Astrocyte of the spinal cord (primary cell): ENCODE measurements at places on chromosomes 2 and 18.

DNA sequence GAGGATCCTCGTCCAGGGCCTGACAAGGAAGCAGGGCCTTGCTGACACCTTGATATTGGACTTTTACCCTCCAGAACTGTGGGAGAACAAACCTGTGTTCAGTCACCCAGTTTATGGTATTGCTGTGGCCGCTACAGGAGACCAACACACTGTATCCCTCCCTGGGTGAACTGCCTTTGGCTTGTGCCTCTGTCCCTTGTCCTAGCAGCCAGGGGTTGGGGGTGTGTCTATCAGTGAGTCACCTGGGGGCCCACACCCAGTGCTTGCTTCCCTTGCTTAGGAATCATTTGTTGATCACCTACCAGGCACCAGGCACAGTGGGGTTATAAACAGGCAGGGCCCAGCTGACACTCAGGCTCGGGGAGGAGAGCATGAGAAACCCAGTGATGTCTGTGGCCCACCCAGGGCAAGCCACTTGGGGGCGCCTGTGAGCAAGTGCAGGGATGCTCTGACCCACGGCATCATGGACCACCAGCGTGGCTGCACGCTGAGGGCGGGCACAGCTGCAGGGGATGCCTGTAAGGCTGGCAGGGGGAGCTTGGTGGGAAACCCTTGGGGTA, 17.1 kb downstream of the TMEM185B start:
- no peak for DNase-seq

DNA sequence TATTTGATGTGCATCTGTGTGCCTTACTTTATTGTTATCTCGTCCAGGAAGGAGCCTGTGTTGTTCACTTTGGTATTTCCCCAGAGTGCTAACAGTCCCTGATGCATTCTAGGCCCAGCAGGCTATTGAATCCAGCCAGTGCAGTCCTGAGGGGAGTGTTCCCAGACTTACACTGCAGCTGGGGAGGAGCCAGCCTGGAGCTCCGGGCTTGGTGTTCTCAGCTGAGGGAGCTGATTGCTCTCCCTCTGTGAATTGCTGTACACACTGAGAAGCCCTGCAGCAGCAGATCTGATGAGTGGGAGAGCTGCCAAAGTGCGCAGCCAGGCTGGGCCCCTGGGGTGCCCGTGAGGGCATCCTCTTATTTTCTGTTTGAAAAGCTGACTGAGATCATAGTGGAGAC, 159.2 kb downstream of the GALNT3 start:
- peak; percentile 88 for DNase-seq

DNA sequence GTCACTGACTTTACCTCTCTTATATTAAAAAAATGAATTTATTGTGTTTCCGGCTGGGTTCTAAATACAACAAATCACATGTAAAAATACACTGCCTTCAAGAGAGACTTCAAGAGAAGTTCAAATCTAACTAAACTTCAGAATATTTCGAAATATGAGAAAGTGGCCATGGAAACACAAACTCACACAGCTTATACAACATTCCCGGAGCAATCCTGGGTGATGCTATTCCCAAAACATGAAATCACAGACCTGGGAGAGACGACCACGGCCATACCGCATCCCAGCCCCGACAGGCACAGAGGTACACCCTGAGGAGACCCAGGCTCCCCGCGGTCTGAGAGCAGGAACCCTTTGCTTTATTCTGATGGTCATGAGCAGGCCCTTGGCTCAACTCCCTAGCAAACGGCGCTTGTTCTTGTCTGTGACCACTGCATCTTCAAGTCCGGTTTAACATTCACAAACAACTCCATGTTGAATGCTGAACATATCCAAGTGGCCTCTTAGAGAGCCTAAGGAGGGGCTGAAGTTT, 185.4 kb upstream of the REV1 start:
- DNase-seq: no peak

DNA sequence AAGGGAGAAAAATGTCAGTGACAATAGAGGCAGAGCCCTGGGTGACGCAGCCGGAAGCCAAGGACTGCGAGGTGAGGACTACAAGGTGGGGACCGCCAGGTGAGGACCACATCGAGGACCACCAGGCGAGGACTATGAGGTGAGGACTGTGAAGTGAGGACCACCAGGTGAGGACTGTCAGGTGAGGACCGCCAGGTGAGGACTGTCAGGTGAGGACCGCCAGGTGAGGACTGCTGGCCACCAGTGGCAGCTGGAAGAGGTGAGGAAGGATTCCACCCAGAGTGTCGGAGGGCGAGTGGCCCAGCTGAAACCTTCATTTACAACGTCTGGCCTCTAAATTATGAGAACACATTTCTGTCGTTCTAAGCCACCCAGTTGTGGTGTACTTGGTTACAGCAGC, 41.6 kb downstream of the CYB5A start:
- DNase-seq: no peak

DNA sequence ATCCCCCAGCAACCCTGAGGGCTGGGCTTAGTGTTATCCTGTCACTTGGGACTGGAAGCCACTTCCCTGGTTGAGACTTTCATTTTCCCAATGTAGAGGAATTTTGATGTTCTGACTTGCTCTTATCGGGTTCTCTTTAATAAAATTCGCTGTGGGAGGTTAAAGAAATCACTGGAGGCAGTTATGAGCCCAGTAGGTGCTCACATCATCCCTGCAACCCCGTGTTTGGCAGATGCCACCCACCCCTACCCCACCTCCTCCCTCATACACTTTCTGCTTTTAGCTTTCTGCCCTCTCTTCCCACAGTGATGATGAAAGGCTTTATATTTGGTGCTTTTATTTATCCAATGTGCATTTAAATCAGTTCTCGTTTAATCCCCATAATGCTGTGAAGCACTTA, 106.6 kb downstream of the MAPK4 start:
- DNase-seq: no peak

- no peak for DNase-seq
Observed at GRCh38 chr2:21793461-21793860, 669.7 kb downstream of the TDRD15 start.

- DNase-seq: peak; percentile 70
Observed at GRCh38 chr2:26745609-26746327, 18.3 kb upstream of the SLC35F6 start.

GRCh38 chr2:44740678-44741077, 200.8 kb upstream of the SIX3 start:
- no peak for DNase-seq

DNA sequence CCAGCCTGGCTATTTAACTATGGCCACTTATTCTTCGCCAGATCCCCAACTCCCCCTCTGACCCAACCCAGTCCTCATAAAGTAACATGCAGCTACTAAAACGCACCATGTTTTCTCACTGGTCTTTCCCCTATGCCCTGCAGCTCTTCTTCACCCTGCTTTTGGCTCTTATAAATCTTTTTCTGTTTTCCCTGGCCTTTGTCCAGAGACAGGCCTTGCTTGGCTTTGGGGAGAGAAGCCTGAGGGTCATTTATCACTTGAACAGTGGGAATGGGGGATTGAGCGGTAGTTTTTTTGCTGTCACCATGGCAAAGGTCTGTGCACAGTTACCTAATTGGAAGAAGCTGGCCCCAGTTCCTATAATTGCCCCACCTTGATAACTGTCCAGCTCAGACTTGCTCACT, 202.9 kb upstream of the NT5C1B start:
- peak; percentile 46 for DNase-seq

DNA sequence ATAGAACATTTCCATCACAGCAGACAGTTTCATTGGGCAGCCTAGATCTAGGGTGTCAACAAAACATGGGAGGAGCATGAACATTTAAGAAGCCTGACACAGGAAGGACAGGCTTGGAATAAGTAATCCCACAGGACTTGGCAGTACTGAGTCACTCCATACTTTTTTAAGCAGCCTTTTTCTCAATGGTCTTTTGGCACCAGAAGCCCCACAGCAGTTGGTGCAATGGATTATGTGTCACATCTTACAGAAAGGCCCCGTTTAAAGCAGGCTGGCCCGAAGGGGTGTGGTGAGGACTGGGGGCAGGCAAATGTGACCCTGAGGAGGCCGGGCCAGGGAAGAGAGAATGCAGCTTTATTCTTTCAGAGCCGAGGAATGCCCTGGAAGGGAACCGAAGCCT, 26.6 kb downstream of the SPTBN1 start:
- DNase-seq: peak; percentile 86
